Activated naive CD4-positive, alpha-beta T cell treated with anti-CD3 and anti-CD28 coated beads, Interleukin-2, amount 50 U/mL, for 72 hours (primary cell): ENCODE measurements at places on chromosomes 4 and X.

GRCh38 chrX:56232221-56233082 lies at the start of gene KLF8:
KLF8 (plus strand) TSS chrX:56232356; CDS start chrX:56233335, 979 bp downstream.
- DNase-seq = no peak

GRCh38 chrX:22664826-22665225 lies 334.9 kb upstream of the DDX53 start:
- DNase-seq = no peak

GRCh38 chrX:123854329-123854728 lies 5.5 kb upstream of the XIAP start:
- peak; percentile 7 for DNase-seq

GRCh38 chr4:42703813-42704212 lies 46.9 kb upstream of the ATP8A1 start:
- DNase-seq = no peak

- no peak for DNase-seq
These were observed 6.5 kb downstream of the ZNF280C start for GRCh38 chrX:130262231-130262630.

GRCh38 chr4:38576767-38577166 lies 87.2 kb upstream of the KLF3 start:
- DNase-seq = no peak
